Fibroblast of gingiva (primary cell): ENCODE measurements at places on chromosomes 11 and 22.

DNA sequence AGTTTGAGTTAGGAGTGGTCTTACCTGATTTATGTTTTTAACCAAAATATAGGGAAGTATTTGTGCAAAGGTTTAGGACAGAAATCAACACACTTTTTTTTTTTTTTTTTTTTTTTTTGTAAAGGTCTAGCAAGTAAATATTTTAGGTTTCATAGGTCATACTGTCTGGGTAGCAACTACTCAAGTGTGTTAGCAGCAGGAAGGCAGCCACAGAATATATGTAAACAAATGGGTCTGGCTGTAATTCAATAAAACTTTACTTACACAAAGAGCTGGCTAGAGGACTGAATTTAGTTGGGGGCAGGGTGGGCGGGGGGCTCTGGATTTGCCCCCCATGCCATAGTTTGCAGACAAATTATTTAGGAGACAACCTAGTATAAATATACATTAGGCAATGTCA, 510.4 kb downstream of the NELL1 start:
- DNase-seq, result no peak

DNA sequence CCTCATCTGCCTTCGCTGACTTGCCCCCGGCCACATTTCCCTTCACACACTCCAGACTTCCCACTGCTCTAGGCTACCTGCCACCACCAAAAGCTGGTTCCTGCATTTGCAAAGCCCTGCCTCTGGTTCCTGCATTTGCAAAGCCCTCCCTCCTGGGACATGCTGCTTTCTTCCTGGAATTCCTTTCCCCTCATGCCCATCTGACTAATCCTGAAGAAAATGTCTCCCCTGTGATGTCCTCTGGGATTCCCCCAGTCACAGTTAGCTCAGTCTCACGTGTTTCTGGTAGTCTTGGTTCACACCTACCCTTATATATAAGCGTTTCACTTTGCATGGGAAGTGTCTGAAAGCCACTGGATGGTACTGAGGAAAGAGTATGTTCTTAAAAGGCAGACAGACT, 206.9 kb downstream of the DBX1 start:
- peak; percentile 47 for DNase-seq

GRCh38 chr11:27339941-27340340, 23.1 kb downstream of the CCDC34 start:
- no peak for DNase-seq

DNA sequence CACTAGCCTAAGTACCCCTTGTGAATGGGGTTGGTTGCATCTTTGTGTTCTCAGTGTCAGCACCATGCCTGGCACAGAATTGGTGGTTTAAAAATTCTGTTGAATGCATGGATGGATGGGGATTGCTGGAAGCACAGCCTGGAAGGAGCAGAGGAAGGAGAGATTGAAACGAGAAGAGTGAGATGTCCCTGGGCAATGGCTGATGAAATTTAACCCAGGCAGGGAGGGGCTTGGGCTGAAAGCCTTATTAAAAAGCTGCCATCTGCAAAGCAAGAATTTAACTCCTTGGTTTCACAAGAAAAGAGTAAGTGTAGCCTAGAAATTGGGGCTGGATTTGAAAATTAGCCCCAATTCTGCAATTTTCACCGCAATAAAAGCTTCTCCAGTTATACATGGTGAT, 126.7 kb downstream of the TEAD1 start:
- no peak for DNase-seq

DNA sequence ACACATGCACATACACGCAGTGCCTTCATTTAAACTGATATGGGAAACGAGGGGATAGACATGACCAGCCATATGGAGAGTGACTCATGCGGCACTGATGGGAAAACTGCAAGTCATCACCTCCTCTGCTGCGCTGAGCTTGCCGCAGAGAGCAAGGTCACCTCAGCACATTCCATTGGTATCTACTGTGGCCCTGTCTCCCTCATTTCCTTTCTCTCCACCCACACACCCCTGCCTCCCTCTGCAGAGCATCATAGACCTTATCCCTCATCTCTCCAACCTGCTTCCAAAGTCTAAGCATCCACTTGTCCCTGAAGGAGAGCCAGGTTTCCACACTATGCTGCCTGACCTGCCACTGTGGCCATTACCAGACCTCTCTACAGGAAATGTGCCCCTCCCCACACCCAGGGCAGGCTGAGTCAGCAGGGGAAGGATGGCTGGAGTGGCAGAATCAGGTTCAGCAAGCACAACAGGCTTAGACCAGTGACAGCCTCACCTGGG, 116.9 kb upstream of the SNX19 start:
- peak; percentile 51 for DNase-seq

DNA sequence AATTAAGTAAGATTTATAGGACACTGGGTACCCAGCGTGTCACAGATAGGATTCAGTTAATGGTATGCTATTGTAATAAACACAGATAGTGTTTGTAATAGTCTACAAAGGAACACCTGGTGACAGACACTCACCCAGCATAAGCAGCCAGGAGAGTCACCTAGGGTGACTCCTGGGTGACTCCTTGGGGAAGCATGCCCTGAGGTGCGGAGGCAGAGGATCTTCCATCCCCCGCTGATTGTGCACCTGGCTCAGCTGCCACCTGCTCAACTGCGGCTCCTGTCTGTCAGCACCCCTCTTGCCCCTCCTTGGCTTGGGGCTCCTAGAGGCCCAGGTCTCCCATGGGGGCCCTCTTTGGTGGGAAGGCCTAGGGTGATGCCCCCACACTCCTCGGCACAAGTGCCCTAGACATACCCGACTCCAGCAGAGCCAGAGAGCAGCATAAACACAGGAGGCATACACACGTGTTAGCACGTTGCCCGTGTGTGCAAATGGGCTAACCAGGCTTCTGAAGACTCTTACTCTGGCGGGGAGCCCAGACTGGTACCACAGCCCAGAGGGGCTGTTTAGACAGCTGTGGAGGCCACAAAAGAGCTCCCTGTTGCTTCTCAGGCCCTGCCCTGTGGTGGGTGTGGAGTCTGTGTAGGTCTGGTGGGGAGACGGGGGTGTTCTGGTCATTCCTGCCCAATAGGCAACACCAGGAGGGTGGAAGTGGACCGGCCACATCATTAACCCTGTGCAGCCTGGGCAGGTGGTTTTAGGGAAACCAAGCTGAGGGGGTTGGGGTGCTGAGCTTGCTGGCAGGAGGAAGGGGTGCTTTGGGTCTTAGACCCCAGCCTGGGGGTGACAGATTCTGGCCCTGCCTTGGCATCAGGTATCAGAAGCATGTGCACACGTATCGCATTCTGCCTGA, 3.0 kb downstream of the INPPL1 start:
- DNase-seq, result no peak

GRCh38 chr11:96143041-96143521, 199.9 kb downstream of the MAML2 start:
- DNase-seq, result peak; percentile 63

DNA sequence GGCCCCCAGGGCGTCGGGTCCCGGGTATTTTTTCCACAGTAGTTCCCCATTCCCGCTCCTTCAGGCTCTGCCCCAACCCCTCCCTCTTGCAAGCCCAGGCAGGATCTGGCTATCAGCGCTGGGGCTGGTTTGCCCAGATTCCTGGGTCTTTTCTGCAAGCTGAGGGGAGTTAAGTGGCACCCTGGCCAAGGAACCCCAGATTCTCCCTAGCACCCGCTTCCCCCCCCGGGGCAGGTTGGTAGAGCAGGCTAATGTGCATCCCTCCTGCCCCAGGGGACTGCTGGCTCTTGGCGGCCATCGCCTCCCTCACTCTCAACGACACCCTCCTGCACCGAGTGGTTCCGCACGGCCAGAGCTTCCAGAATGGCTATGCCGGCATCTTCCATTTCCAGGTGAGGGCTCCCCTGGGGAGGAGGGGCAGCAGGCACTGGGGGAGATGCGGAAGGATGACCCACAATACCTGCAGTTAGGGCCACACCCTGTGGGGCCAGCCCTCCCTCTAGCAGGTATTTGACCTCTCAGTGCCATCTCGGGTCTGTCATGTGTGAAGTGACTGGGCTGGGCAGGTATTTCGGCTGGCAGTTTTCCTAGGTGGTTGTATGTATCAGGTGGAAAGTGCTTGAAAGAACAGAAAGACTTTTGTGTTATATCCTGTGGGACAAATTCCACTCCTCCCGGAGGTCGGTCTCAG, 1.6 kb downstream of the CAPN1 start:
- no peak for DNase-seq

GRCh38 chr11:32990481-32990880, 25.2 kb upstream of the DEPDC7 start:
- no peak for DNase-seq

GRCh38 chr11:694563-695287, at the start of gene DEAF1:
TSS of gene DEAF1 (minus strand) at chr11:695222. CDS start at chr11:695047, 175 bp downstream.
- peak; percentile 96 for DNase-seq

DNA sequence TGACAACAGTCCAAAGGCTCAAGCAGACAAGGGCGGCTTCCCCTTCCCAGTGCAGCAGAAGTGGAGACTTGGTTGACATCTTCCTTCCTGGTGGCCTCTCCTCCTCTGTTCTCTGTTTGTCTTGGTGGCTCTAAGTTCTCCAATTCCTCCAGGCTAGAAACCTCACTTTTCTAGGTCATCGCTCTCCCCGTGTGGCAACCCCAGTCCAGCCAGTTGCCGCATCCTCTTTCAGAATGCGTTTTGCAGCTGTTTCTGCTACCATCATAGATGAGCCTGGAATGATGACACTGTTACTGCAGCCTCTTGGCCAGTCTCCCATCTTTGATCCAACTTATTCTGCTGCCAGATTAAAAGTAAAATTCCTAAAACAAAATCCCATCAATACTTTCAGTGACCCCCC, 201.5 kb downstream of the TRIM29 start:
- DNase-seq, result no peak

GRCh38 chr22:47284360-47284759, 521.9 kb downstream of the TBC1D22A start:
- no peak for DNase-seq

GRCh38 chr22:20146777-20147176, 4.1 kb downstream of the CCDC188 start:
- DNase-seq, result no peak

GRCh38 chr11:120332822-120333716, 3.1 kb upstream of the ARHGEF12 start:
- peak; percentile 73 for DNase-seq
